ENCODE measurements at places on chromosomes 1 and 21.

- no peak for DNase-seq
These were observed 28.3 kb downstream of the CAPZB start for GRCh38 chr1:19456968-19457441.

DNA sequence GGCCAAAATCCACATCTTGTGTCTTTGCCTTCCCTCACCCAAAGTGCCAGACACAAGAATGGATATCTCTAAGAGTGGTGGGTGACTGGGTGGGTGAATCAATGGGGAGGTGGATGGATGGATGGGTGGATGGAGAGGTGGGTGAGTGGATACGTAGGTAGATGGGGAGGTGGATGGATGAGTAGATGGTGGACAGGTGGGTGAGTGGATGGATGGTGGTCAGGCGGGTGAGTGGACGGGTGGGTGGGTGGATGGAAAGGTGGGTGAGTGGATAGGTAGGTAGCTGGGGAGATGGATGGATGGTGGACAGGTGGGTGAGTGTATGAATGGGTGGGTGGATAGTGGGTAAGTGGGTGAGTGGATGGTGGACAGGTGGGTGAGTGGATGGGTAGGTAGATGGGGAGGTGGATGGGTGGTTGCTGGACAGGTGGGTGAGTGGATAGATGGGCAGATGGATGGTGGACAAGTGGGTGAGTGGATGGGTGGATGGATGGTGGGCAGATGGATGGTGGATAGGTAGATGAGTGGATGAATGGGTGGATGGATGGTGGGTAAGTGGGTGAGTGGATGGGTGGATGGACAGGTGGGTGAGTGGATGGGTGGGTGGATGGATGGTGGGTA lies 34.2 kb downstream of the SLC19A1 start:
- DNase-seq: no peak

- no peak for DNase-seq
These were observed 110.1 kb downstream of the POU2F1 start for GRCh38 chr1:167330601-167331293.

DNA sequence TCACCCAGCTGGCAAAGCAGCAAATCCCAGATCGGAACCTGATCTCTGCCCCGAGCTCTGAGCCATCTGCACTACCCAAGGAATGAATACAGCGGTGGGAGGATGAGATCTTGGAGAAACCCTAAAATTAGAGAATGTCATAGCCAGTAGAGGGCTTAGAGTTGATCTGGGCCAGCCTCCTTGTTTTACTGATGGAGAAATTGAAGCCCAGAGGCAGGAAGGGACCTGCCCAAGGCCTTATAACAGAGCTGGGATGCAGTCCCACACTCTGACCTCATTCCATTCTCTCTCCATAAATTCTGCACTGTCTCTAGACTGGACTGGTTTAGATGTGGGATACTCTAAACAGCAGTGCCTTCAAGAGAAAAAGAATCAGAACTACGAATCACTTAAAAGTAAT lies 4.8 kb upstream of the SFN start:
- DNase-seq: no peak

- no peak for DNase-seq
These were observed 23.8 kb downstream of the ALDH9A1 start for GRCh38 chr1:165674599-165674998.

GRCh38 chr1:79807816-79808215 lies 801.3 kb upstream of the ADGRL4 start:
- no peak for DNase-seq

DNA sequence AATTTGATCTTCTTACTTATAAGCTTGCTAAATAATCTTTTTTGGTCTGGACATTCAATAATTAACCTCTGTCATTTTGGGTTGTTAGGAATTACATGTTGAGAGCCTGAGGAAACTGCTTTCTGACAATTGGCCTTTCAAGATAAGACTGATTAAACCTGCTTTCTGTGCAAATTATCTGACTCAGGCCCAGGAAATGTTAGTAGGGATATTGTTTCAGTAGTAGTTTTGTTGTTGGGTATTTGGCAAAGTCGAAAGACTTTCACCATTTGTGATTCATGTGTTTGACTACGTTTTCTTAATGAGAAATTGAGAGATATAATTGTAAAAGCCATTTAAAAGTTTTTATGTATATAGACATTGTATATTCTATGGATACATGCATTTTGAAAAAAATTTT lies 81.1 kb upstream of the GPR88 start:
- DNase-seq: no peak

DNA sequence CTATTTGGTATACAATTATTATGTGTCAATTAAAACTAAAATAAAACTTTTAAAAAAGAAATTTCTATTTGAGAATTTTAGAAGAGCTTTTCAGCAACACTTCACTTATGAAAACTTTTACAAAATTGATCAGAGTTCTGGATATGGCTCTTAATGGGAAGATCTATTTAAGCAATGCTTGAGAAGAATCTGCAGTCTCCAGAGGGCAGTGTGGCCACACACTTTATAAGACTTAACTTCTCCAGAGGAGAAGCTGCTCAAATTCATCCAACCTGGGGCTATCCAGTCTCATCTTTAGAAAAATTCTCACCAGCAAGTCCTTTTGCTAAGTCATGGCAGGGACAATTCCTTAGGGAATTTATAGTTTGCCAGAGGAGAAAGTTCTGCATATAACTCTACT lies 25.2 kb upstream of the AGO1 start:
- DNase-seq: no peak

- DNase-seq: no peak
These were observed 1072.2 kb downstream of the BRINP3 start for GRCh38 chr1:189405419-189405818.

GRCh38 chr1:112169517-112169916 lies 180.0 kb upstream of the KCND3 start:
- no peak for DNase-seq

GRCh38 chr1:1118876-1119220 lies 3.0 kb upstream of the C1orf159 start:
- no peak for DNase-seq

DNA sequence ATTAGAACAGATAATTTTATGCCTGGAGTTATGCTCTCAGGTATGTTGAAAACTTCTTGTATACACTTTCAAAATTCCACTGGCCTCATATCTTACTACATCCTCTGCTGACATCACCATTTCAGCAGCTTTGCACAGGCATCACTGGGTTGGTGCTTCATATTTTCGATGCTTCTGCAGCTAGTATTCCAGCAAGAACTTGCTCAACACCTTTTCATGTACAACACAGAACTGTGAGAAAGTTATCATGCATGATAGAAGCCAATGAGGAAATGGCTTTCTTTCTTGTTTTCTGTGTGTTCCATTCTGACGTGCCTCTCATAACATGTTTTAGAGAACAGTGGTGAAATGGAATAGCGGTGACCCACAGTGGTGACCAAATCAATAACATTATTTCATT lies 5.1 kb upstream of the GBP5 start:
- no peak for DNase-seq

GRCh38 chr21:35252831-35253230 lies 203.7 kb upstream of the RUNX1 start:
- no peak for DNase-seq

DNA sequence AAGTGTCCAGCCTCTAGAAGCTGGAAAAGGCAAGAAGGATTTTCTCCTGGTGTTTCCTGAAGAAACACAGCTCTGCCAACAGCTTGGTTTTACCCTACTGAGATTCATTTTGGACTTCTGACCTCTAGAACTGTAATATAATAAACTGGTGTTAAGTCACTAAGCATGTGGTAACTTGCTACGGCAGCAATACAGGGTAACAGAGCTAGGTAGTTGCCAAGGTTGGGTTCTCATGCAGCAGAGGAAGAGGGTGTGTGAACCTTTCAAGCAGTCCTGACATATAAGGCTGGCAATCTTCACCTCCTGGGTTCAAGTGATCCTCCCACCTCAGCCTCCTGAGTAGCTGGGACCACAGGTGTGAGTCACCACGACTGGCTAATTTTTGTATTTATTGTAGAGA lies 36.0 kb downstream of the GNG4 start:
- no peak for DNase-seq

- DNase-seq: no peak
These were observed 302.6 kb upstream of the C1orf87 start for GRCh38 chr1:60376196-60376595.

- no peak for DNase-seq
These were observed 94.0 kb downstream of the TNR start for GRCh38 chr1:175649416-175649815.

- no peak for DNase-seq
These were observed 21.4 kb upstream of the CHIT1 start for GRCh38 chr1:203250911-203251310.

- no peak for DNase-seq
These were observed 83.0 kb downstream of the NTPCR start for GRCh38 chr1:233033361-233033760.

- DNase-seq: no peak
These were observed 37.4 kb downstream of the CD58 start for GRCh38 chr1:116533429-116533820.

All from substantia nigra (tissue), 51 donors.